ENCODE measurements at places on chromosomes 13 and 19.

DNA sequence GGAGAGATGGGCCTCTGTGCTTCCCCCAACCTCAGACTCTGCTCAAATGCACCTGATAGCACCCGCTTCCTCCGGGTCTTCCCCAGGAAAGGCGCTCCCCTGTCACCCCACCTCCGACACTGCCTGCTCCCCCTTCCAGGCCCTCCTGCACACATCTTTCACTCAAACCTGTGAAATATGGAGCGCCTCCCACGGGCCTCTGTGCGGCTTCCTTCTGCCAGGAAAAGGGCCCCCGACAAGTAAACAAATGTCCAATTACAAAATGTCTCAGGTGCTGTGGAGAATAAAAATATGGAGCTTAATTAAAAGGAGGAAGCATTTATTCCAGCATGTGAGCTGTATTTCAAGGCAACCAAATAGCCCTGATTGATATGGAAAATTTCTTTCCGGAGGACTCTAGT, 15.6 kb upstream of the CCNE1 start:
- DNase-seq = no peak

DNA sequence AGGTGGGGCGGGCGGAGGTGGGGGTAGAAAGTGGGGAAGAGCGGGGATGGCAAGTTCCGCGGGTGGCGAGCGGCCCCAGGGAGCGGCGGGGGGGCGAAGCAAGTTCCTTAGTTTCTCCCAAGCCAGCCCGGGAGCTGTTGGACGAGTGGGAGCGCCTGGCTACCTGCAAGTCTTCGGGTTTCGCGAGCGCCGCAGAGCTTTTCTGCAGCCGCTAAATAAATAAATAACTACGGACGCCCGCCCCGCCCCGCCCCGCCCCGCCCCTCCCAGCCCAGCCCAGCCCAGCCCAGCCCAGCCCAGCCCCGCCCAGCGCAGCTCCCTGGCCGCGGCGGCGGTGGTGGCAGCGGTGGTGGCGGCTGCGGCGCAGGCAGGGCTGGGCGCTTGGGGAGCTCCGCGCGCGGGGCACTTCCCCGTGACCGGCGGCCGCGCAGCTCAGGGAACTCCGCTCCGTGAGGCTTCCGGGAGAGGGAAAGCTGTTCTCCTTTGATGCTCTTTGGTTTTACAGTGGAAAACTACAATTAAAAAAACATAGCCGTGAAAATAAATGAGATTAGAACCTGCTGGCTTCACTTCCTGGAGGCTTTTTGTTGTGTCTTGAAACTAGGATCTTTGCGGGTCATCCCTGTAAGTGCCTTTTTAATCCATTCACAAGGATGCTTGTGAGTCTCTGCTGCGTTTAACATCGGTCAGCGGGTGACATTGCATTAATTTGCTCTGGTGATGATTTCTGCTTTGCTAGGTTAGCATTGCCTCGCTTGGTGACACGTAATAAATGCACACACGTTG, at the start of gene UBE2L5:
Gene UBE2L5, plus strand, starts transcription at position 440 of the 786 bp plus-strand sequence. CDS start 5,498 bp downstream, outside the sequence.
- DNase-seq = peak; percentile 61

- DNase-seq = no peak
Measured at GRCh38 chr19:4988770-4989251, 19.9 kb downstream of the KDM4B start.

- DNase-seq = no peak
Measured at GRCh38 chr19:43798546-43799409, 3.5 kb downstream of the LYPD5 start.

- DNase-seq = no peak
Measured at GRCh38 chr19:16452325-16452724, 19.4 kb downstream of the EPS15L1 start.

- no peak for DNase-seq
Measured at GRCh38 chr13:109198585-109198984, 569.2 kb downstream of the MYO16 start.

DNA sequence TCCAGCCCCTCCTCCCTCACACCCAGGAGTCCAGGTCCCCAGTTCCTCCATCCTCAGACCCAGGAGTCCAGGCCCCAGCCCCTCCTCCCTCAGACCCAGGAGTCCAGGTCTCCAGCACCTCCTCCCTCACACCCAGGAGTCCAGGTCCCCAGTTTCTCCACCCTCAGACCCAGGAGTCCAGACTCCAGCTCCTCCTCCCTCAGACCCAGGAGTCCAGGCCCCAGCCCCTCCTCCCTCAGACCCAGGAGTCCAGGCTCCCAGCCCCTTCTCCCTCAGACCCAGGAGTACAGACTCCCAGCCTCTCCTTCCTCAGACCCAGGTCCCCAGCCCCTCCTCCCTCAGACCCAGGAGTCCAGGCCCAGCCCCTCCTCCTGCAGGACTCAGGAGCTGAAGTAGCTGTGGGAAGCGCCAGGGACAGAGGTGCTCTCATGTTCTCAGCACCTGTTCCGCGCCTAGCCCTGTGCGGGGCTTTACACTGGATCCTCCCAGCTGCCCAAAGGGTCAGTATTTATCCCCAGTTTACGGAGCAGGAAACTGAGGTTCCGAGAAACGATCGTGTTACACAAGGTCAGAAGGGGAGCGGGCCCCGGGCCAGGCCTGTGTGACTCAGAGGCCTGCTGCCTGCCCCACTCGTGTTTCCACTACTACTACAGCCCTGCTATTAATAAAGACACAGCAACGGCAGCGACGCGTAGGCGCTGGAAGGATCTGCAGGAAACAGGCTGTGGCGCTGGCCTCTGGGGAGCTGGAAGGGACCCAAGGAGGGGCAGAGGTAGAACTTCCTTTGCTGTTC, 1.7 kb upstream of the SBK3 start:
- DNase-seq = peak; percentile 27

GRCh38 chr19:8208922-8209461, at the start of gene CERS4:
CERS4 (plus strand) TSS chr19:8209370; CDS start chr19:8251077, 41,707 bp downstream.
- DNase-seq = no peak

DNA sequence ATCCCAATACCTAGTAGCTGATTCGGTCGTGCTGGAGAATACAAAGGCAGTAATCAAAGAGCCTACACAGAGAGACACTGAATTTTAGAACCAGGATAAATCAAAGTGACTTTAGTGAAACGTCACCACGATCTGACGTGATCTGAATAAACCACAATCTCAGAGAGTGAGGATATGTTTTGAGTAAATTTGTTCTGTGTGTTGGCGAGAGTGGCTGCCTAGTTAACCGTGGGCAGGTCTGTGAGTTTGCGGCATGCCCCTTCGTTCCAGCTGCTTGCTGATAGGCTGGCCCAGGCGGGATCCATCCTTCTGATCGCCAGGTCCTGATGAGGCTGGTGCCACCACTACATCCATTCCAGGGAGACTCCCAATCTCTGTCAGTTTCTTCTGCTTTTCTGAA, 40.4 kb downstream of the LRCH1 start:
- no peak for DNase-seq

DNA sequence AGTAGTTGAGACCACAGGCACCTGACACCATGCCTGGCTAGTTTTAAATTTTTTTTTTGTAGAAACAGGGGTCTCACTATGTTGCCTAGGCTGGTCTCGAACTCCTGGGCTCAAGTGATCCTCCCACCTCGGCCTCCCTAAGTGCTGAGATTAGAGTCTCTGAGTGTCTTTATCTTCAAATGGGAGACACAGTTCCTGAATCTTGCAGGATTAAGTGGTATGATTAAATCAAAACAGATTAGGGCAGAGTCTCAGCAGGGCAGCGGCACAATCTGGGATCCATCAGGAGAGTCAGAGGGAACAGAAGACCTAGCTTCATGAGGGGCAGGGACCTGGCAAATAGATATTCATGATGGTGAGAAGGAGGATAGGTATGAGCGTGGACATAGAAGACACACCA, 953 bp downstream of the RLN3 start:
- DNase-seq = no peak

DNA sequence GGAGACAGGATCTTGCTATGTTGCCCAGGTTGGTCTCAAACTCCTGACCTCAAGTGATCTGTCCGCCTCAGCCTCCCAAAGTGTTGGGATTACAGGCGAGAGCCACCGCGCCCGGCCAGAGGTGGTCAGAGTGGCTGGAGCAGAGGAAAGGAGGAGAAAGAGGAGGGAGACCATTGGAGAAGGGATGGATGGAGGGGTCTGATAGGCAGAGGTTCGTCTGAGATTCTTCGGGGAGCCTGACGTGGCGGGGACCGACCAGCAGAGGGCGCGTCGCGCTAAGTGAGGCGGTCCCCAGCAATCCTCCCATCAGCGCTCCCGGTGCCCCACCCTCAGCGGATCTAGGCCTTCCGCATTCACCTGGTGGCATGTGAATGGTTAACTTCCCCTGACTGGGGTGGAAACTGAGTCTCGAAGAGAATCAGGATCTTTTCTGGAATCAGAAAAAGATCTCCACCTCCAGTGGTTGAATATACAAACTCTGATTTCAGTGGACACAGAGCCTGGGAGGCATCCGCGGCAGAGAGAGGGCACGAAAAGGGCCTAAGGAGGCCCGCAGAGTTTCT, 8.8 kb downstream of the GTPBP3 start:
- peak; percentile 83 for DNase-seq

- DNase-seq = no peak
Measured at GRCh38 chr19:1386945-1387683, 3.4 kb downstream of the NDUFS7 start.

DNA sequence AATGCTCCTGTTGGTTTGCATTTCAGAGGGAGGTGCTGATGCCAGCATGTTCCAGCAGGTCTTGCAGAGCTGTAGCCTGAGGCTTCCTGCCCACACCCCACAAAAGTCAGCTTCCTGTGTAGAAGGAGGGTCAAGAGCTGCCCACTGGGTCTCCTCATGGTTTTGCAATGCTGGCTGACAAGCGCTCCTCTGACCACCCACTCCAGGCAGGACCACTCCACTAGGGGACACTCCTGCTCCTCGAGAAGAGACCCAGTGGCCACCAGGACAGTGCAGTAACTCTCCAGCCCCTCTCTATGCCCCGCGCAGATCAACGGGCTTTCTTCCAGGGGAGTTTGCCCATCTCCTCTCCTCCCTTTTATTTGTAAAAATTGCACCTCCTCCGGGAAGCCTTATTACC, 72.9 kb upstream of the UQCRFS1 start:
- DNase-seq = no peak

DNA sequence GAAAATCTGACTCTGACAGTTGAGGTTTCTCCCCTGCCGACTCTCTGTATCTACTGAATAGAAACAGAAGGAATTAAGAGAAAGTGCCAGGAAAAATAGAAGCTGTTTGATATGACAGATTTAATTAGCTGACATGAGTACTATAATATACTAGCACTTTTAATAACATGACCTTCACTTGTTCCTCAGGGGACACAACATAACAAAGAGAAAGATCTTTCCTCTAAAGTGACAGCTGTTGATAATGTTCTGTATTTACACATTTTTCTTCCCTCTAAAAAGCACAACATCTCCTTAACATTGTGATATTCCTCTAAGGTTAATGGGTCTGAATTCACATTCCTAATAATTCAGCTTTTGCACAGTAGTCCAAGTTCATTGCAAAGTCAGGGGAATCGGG, 1136.0 kb downstream of the PCDH17 start:
- DNase-seq = no peak

DNA sequence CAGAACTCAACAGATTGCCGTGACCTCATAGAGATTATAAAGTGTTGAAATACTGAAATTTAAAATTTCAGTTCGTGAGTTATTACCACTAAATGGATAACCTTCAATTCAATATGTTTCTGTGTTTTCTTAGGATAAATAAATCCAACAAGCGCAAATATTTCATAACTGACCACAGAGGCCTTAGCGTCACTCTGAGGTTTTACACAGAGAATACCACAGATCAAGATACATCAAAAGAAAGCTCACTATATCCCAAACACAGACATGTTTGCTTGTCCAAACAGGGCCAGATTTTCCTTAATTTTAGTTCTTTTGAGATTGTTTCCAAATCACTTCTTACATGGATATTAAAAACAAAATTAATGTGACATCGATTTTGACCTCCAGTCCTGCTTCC, 235.8 kb downstream of the EFNB2 start:
- DNase-seq = no peak

DNA sequence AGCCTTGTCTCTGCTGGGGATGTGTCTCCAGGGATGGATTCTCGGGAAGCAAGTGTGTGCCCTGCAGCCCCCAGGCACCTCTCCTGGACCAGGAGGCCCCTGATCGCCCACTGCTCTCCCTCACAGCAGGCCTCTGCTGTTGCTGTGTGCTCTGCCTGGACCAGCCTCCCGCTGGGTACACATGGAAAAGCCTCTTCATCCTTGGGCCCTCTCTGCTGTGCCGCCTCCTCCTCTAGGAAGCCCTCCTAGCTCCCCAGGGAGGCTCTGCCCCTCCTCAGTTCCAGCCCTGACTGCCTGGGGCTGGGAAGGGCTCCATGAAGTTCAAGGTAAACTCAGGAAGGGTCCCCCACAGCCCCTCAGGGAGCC, 12.0 kb downstream of the NDUFA11 start:
- no peak for DNase-seq
